NCI-H1417 treated with DMSO at 0.1 percent for 48 hours (cell line): ENCODE measurements at places on chromosomes 3 and 15.

DNA sequence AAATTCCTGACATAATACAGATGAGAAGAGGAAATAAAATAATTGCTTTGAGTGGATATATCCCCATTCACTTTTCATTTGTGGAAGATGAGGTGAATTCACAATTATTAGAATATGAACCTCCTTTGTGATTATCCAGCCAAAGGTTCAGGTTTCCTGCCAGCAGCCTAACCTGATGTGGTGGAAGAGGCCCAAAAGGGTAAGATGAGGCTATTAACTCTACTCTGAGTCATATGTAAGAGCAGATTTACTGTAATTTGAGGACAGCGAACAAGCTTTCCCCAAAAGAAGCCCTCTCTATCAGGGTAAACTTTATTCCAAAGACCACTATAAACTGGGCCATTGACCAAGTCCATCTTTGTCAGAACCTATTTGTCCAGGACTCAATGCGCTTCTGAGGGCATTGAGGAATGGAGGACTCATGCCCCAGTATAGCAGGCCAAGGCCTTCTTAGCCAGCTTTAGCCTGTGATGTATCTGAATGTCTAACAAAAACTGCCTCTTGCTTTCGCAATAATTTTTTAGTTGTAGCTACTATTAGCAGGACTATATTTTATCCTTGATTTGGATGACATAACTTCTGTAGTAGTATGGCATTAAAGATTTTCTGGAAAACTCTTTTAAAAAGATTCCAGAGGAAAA, 91.1 kb upstream of the ARL6 start:
- DNase-seq = no peak

- DNase-seq = no peak
Measured at GRCh38 chr3:15063238-15063637, 1.9 kb downstream of the MRPS25 start.

DNA sequence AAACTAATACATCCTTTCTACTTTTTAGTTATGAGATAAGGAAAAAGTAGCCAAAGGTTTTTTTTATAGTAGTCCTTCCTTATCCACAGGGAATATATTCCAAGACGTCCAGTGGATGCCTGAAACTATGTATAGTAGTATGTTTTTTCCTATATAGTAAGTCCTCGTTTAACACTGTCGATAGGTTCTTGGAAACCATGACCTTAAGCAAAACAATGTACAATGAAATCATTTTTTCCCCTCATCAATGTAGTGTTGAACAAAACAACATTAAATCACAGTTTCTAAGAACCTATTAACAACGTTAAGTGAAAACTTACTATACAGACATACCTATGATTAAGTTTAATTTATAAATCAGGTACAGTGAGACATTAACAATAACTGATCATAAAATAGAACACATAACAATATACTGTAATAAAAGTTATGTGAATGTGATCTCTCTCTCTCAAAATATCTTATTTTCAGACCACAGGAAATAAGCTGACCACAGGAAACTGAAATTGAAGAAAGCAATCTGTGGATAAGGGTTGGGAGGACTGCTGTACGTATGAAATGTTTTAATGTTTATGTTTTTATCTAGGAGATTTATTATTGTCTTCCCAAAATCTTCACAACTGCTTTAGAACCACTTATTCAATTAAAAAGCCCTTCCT, 20.6 kb downstream of the COPS2 start:
- no peak for DNase-seq

- no peak for DNase-seq
Measured at GRCh38 chr3:124409650-124410275, 320.5 kb upstream of the UMPS start.

DNA sequence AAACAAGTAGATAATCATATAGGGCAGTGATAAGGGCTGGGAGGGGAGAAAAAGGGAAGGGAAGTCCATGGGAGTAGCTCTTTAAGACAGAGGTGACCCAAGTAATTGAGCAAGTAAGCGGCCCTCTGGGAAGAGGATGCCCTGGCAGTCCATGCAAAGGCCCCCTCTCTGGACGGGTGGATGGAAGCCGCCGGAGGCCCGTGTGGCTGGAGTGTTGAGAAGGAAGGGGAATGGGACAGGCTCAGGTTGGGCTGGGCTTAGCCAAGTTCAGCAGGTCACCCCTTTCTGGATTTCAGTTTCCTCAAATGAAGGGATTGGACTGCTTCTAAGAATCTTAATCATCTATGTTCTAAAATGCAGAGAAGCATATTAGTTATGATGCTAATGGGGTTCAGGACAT, 32.4 kb upstream of the TRPM1 start:
- no peak for DNase-seq

- no peak for DNase-seq
Measured at GRCh38 chr3:183229178-183229577, 23.9 kb upstream of the B3GNT5 start.

- DNase-seq = no peak
Measured at GRCh38 chr3:67630666-67631362, 23.6 kb downstream of the SUCLG2 start.

DNA sequence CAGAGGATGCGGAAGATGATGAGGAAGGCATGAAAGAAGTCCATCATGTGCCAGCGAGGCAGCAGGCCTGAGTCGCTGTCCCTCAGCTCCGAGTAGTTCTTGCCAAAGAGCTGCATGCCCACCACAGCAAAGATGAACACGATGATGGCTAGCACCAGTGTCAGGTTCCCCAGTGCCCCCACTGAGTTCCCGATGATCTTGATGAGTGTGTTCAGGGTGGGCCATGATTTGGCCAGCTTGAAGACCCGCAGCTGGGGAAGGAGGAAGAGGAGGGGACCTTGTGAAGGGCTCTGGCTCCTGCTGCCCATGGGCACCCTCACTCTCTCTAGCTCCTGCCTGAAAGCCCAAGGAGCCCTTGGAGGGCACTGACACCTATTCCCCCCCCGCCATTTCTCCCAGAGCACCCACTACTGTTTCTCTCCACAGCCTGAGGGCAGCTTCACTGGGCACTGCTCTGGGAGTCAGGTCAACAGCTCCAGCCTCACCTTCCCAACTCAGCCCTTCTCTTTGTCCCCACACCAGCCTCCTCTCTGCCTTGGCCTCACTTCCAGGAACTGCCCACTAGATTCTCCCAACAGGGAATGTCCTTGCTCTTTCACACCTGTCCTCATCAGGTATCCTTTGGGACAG, 63.6 kb downstream of the SCN5A start:
- DNase-seq = no peak

GRCh38 chr3:25697553-25697952, 32.8 kb upstream of the TOP2B start:
- no peak for DNase-seq

DNA sequence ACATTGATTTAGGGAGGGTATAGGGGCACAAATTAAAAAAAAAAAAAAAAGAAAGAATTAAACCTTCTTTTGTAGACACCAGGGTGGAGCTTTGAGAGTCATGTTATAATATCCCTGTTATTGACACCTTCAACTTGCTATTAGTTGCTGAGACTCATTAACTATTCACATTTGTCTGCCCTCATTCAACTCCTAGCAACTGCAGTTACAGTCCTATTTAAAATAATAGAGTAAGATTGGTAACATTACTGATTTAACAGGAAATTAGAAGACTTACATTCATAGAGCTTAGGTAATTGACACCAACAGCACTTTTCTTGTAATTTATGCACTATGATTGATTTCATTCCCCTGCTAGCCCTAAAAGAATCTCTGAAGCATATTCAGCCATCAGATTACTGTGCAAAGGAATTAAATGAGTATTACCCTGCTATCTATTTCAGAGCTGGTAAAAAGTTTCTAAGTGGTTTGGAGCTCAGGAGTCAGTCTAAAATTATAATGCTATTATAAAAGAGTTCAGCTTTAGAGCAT, 148.8 kb upstream of the TBL1XR1 start:
- no peak for DNase-seq

- DNase-seq = no peak
Measured at GRCh38 chr3:126445506-126445905, 30.2 kb downstream of the ZXDC start.
